ENCODE measurements at places on chromosomes 5 and 9.

DNA sequence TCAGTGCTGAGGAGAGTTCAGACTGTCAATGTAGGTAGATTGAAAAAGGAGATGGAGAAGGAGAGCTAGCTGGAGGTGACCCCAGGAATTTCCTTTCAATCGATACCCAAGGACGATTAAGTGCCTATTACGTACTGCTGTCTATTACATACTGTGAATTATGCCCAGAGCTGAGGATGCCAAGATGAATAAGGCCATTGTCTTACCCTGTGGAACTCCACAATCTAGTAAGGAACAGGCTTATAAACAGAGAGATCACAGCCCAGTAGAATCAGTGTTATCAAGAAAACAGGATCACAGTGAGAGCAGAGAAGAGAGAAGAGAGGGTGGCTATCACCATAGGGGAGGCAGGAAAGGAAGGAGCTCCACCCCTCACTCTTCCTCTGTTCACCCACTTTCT, 54.1 kb upstream of the PDE8B start:
- no peak for DNase-seq

DNA sequence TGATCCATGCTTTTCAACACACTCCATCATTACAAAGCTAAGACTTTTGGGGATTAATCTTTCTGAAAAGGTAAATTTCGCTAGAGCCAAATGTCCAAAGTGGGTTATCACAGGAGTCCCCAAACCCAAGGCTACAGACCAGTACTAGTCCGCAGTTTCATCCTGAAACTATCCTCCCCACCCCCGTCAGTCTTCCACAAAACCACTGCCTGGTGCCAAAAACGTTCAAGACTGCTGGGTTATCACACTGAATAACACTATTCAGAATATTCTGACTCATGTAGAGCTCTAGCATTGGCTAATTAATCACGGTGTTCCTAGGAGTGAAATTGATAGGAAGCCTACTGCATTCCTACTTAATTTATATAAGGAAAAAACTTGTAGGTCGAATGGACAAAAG, 24.7 kb downstream of the ERP44 start:
- DNase-seq, result no peak

- no peak for DNase-seq
These were observed 245.1 kb downstream of the DOCK8 start for GRCh38 chr9:459491-460444.

GRCh38 chr5:144794922-144795321, 624.2 kb downstream of the KCTD16 start:
- no peak for DNase-seq

- DNase-seq, result no peak
These were observed 18.5 kb downstream of the MRPS27 start for GRCh38 chr5:72301557-72301956.

- no peak for DNase-seq
These were observed 4.6 kb downstream of the SLC35A4 start for GRCh38 chr5:140569197-140569596.

DNA sequence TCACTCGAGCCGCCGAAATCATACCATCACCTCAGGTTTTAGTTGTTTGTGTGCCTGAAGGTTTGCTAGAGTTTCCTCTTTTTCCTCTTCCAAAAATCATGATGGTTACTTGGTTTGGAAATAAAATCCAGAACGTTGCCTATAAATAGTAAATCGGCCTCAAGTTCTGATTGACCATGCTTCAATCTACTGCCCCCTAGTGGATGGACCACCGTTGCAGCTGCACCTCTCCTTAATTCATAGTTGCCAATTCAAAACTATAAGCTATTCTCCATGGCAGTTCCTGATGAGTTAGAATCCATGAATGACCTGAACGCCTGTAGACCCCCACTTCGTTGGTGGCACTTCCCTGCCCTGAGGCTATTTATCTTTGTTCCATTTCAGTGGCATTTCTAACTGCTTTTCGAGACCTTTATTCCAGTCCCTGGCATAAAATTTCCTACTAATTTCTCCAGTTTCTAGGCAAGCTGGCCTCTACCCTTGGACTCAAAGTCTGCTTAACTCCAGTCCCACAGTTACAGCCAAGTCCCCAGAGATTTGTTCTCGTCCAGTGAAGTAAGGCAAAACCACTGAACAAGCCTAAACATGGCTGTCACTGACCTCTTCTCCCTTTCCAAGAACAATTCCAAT, 422.6 kb downstream of the EFNA5 start:
- no peak for DNase-seq
